Fibroblast of the aortic adventitia (primary cell): ENCODE measurements at places on chromosomes 16 and 17. TPM values are rescaled to one million over a fixed set of nuclear protein-coding genes. Genes with fewer than 3 reads are reported as not detected.

TBC1D3H gene
- not detected in 2 replicates for total RNA-seq

- DNase-seq: no peak
Measured at GRCh38 chr17:83204230-83204725, 124.9 kb downstream of the METRNL start.

DNA sequence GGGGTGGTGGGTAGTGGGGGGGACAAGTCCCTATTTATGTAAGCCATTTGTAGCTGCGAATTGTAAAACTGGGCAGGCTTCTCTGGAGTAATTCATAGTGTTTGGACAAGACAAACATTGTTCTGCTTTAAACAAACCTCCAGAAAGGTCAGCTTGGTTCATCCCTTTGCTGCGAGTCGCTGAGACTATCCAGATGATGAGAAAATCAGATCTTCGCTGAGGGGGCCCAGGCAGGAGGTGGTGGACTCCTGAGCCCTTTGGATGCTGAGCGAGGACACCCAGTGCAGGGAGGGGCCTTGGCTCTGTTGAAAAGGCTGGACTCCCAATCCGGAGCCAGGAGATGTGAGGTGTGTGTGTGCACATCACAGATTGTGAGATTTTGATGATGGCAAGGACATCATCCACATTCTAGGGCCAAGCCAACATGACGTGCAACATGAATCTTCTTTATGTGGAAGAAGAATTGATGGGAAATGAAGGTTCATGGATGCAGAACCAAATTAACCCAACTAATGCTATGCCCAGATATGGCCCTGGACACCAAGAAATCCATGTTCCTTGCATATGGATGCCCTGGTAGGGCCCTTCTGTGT lies 15.0 kb upstream of the NTN1 start:
- no peak for DNase-seq

DNA sequence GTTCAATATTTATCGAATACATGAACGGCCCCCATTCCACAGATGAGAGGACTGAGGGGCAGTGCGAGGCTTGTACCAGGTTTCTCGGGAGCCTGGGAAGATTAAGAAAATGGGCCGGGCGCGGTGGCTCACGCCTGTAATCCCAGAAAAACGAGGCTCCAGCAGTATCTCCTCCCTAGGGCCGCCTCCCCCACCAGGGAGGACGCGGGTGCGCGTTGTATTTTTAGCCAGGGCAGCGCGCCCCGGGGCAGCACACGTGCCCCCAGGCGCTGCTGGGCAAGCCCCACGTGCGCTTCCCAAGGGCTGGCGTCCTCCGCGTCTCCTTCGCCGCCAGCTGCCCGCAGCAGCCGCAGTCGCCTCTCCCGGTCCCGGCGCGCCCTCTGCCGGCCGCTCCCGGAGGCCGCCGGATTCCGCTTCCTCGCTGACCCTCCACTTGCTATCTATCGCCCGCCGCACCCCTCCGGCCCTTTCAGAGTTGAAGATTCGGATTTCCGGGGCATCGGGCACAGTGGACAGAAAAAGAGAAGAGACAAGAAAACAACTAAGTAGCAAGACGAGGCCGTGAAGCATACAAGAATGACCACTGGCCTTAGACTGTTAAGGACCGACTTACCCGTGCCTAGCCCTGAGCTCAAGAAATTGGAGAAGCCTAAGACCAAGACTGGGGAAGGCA lies 1.9 kb upstream of the YBX2 start:
- DNase-seq: peak; percentile 76

DNA sequence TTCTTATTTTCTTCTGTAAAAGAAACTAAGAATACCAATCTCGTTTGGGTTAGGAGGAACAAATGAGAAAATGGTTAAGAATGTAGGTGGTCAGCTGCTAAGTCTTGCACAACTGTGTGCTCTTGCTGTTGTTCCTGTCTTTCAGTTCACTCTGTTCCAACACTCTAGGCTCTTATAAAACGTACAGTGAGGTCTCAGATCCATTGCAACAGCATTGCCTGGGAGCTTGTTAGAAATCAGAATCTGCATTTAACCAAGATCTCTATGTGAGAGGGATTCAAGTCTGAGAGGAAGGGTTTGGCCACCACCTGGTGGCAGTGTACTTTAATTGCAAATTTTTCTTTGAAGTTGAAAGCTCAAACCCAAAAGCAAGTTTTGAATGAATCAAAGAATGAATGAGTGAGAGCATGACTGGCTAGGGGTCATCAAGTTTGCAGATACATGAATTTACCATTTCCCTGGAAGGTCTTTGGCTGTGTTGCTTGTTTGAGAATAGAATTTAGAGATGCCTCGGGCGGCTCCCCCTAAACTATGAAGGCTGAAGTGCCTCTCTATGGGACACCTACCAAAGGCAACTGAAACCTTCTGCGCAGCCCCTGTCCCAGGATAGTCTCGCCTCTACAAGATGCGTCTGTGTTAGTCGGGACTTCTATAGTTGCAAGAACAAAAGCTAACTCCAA lies 2.5 kb downstream of the ALOX15B start:
- DNase-seq: peak; percentile 90

DNA sequence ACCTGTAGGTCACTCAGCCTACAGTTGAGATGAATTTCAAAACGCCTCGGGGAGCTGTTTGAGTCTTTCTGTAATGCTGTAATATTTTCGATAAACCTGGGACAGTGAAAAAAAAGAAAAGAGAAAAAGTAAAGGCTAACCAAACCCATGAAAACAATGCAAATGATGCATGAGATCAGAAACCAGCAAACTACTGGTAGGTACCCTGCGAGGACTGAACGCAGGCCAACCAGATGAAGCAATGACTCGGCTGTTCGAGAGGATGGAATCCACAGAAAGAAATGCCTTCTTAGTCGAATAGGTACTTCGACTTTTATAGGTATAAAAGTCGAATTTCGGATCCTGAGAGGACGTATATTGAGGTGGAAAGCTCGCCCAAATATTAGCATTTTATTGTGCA lies 509 bp upstream of the ATAD5 start:
- DNase-seq: peak; percentile 23

KCNH6 gene
- total RNA-seq: not detected in 2 replicates

SGCA gene
- total RNA-seq: 0.65 and 0.90 TPM in 2 replicates

GRCh38 chr17:78263063-78263735 lies 31.8 kb downstream of the TMEM235 start:
- DNase-seq: no peak

DNA sequence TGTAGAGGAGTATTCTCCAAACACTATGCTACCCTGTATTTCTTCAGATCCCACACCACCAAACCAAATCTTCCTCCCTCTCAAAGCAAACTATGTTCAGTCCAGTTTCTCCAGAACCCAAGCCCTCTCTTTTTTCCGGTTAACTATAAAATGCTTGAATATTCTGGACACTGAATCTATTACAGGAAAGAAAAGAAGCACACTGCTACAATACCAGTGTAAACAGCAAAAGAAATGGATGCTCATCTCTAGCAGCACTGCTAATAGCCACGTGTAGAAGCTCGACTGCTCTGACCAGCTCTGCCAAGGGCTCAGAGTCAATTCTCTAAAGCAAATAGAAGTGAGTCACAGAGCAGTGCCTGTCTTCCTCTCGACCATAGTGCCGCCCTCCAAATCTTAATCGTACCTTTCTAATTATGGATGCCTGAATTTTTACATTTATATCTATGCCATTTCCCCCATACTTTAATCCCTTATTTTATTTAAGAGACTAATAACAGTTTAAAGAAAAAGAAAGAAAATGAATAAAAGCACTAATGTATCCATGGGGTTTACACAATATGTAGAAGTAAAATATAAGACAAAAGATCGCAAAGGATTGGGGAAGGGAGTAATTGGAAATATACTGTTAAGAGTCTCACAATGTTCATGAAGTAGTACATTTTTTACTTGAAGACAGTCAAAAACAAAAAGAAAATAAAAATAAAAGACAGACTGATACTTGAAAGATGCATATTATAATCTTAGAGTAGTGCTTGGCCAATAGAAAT lies 154.5 kb downstream of the PARN start:
- DNase-seq: peak; percentile 43

DNA sequence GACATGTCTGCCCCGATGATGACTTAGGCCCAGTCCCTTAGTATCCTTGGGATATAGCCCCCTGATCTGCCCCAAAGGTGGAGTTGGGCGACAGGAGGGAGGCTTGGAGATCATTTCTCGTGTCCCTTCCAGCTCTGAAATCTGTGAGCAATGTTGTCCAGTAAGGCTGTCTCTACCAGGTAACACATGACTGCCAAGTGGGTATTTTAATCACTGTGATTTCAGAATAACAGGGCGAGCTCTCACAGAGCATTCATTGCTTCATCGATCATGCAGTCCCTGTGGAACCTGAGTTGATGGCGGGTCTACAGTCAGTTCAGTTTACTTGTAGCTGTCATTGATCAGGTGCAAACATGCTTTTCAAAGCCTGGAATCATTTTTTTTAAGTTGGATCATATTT lies 39.2 kb downstream of the KSR1 start:
- DNase-seq: no peak

TSPAN10 gene
- total RNA-seq: 2.7 and 4.5 TPM in 2 replicates

DNA sequence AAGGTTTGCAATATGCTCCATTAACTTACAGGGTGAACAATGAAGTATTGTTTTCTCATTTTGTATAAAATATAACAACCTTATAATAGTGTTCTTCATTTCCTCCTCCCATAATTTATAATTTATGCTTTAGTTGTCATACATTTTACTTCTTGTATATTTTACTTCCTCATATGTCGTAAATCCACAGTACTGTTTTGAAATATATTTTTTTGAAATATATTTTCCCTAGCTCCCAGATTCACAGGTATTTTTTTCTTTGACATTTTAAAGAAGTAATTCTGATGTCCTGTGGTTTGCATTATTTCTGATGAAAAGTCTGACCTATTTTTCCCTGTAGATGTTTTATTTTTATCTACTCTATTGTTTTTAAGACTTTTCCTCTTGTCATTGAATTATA lies 52.7 kb downstream of the VMP1 start:
- DNase-seq: no peak

- DNase-seq: no peak
Measured at GRCh38 chr17:992933-993332, 4.0 kb upstream of the TIMM22 start.

DNA sequence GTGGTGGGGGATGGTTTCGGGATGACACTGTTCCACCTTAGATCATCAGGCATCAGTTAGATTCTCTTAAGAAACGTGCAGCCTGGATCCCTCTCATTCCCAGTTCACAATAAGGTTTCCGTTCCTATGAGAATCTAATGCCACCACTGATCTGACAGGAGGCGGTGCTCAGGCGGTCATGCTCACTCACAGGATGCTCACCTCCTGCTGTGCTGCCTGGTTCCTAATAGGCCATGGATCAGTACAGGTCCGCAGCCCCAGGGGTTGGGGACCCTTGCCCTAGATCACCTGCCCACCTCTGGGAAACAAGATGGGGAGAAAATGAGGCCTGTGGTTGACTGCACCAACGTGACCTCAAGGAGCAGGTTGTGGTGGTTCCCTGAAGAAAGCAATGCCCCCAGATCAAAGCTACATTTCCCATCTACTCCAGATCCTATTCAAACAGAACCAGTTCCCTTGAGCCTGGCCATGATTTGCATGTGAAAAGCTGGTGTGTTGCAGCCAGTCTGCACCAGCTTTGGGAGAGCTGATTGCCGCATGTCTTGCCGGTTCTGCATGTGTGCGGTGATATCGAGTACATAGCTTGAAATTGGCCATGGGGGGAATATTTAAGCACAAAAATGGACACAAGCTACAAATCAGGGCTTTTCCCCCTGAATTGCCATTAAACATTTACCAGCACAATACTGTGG lies 183.2 kb upstream of the HSBP1 start:
- no peak for DNase-seq

PRSS53 gene
- 1.6 and 2.8 TPM in 2 replicates for total RNA-seq

TEKT1 gene
- total RNA-seq: not detected in 2 replicates

GRCh38 chr16:74562117-74562516 lies 44.8 kb downstream of the GLG1 start:
- no peak for DNase-seq

DNA sequence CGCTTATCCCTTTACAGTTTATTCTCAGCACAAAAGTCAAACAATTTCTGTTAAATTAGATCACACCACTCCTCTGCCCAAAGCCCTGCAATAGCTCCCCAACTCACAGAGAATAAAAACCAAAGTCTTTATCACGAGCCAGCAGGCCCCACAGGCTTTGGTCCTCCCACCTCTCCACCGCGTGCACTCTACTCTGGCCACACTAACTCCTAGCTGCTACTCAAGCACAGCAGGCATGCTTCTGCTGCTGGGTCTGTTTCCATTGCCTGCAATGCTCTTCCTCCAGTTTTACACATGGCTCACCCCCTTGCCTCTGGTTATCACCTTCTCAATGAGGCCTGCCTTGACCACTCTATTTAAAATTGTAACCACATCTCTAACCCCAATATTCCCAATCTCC lies 27.6 kb downstream of the HELZ start:
- no peak for DNase-seq

DNA sequence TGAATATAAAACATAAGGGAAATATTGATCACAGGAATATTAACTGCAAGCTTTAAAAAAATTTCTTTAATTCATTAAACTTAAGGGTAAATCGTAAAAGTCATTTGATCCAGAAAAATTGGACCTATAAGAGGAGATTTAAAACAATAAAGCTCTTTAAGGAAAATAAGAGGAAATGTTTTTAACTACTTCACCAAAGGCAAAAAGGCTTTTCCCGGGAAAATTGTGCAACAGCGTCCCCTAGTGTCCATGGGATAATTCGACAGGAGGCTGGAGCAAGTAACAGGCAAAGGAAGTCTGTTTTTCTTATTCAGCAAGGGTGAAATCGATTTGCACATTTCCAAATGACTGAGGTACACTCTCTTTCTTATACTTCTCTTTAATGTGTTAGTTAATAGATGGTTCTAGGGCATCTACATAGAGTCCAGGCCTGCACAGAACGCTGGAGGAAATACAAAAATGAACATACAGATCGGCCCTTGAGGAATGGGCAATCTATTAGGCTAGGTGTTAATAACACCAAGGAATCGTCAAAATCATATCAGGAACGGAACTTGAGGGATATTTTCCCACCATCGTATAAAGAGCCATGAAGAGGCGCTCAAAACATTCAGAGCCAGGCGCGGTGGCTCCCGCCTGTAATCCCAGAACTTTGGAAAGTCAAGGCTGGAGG lies 61.4 kb downstream of the ZNF18 start:
- DNase-seq: peak; percentile 34

- no peak for DNase-seq
Measured at GRCh38 chr16:2964475-2965336, 631 bp downstream of the KREMEN2 start.

DNA sequence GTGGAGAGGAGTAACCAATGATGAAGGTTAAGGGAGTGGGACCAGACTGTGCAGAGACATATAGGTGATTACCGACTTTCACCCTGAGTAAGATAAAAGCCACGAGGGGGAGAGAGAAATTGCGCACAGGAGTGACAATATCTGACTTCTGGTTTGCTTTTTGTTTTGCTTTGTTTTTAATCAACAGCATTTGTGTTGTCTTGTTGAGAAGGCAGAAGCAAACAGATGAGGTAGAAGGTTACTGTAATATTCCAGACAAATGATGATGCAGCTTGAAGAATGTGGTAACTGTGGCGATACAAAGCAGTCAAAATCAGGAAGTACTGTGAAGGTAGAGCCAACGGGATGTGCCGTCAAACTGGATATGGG lies 7.5 kb downstream of the PELP1 start:
- no peak for DNase-seq

- DNase-seq: no peak
Measured at GRCh38 chr17:47982645-47983390, 11.9 kb downstream of the CDK5RAP3 start.
